ENCODE measurements at places on chromosomes 2 and 18.

- DNase-seq, result no peak
Observed at GRCh38 chr2:102336502-102336945, 19.1 kb upstream of the IL18R1 start.

DNA sequence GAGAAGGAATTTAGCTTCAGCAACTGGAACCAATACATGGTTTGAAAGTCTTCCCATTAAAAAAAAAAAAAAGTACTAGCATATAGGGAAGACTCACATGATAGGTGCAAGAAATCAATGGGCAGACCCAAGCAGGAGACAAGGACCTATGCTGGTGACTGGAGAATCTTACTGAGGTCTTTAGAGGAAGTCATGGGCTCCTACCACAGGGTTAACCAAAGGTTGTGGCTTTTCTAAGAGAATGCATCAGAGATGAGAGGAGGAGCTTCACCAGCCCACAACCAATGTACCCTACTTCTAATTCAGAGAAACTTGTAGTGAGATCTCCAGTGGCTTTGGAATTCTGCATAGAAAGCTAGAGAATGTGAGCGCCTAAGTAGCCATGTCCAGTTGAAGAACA lies 207.4 kb downstream of the NCKAP5 start:
- no peak for DNase-seq

- no peak for DNase-seq
Observed at GRCh38 chr2:160433466-160434140, 60.0 kb downstream of the RBMS1 start.

GRCh38 chr2:61733563-61733962 lies 120.3 kb downstream of the FAM161A start:
- no peak for DNase-seq

- no peak for DNase-seq
Observed at GRCh38 chr2:46268196-46268595, 29.0 kb upstream of the EPAS1 start.

GRCh38 chr2:205617905-205618304 lies 64.4 kb upstream of the NRP2 start:
- DNase-seq, result no peak

DNA sequence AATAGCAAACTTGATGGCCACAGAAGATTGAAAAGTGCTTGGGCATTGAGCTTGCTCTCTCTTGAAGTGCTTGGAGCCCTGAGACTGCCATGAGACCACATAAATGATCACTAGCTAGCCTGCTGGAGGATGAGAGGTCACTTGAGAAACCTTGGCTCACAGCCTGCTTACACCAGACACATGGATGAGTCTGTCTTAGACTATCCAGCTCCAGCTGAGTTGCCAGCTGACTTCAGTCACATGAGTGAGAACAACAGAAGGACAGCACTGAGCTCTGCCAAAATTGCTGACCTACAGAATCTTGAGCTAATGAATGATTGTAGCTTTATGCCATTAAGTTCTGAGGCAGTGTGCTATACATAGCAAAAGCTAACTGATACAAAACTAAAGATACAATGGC lies 18.1 kb downstream of the NABP1 start:
- DNase-seq, result peak; percentile 79

DNA sequence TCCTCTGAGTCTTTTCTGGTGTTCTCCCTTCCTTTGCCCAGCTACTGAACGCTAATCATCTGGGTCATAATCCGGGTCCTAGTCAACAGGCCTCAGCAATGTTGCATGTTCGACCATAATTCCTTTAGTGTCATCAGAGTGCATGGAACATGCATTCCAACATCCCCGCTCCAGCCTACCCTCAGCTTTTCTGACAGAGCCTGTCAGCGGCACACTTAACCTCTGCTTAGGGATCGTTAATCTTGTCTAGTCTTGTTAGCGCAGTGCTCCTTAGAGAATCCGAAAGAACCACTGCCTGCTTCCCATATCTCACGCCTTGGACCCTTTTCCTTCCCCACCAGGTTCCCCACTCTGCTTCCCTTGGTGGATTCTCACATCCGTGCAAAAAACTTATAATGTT lies 767.9 kb upstream of the ID2 start:
- DNase-seq, result no peak

Measured in HFFc6 (cell line).